T-cell (primary cell): ENCODE measurements at places on chromosomes 7 and 10. TPM values are rescaled to one million over a fixed set of nuclear protein-coding genes. Genes with fewer than 3 reads are reported as not detected.

DNA sequence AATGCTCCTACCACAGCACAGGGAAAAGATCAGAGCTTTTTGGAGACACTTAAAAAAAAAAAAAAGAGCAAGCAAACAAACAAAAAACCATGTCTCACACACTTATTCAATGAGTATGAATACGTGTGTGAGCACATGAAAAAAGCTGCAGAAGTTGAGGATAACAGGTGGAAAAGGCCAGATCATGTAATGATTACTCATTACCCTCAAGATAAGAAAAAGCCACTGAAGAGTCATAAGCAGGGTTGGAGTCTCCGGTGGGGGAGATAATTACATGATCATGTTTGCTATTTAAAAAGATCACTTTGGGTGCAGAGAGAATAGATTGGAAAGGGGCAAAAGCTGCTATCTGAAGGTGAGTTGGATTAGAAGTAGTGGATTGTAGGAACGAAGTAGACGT is 77.0 kb downstream of the POU6F2 start:
- no peaks in the 10 kb centered on the region for H3K4me1 ChIP-seq
- H3K27me3 ChIP-seq: no peaks in the 10 kb centered on the region
- H3K27ac ChIP-seq: no peak overlapping the region
- H3K36me3 ChIP-seq: no peaks in the 10 kb centered on the region
- DNase-seq: no peak

GRCh38 chr10:98790817-98791216 is 344.1 kb upstream of the HPS1 start:
- H3K36me3 ChIP-seq: no peaks in the 10 kb centered on the region
- H3K27ac ChIP-seq: no peak overlapping the region
- no peaks in the 10 kb centered on the region for H3K4me1 ChIP-seq
- no peak overlapping the region for H3K4me3 ChIP-seq
- H3K27me3 ChIP-seq: no peaks in the 10 kb centered on the region
- no peak for DNase-seq

GRCh38 chr10:62738916-62739315 is 65.6 kb upstream of the ADO start:
- no peak overlapping the region for H3K4me3 ChIP-seq
- H3K27ac ChIP-seq: no peak overlapping the region
- no peak for DNase-seq
- H3K36me3 ChIP-seq: no peaks in the 10 kb centered on the region
- peaks cover 9% of the 10 kb centered on the region for H3K4me1 ChIP-seq

GRCh38 chr10:124579011-124579399 is 117.4 kb downstream of the LHPP start:
- no peak overlapping the region for H3K27ac ChIP-seq
- H3K36me3 ChIP-seq: no peaks in the 10 kb centered on the region

GRCh38 chr7:40570223-40570622 is 435.4 kb downstream of the SUGCT start:
- no peaks in the 10 kb centered on the region for H3K4me1 ChIP-seq
- H3K36me3 ChIP-seq: no peaks in the 10 kb centered on the region
- no peak overlapping the region for H3K4me3 ChIP-seq
- no peak for DNase-seq
- no peak overlapping the region for H3K27ac ChIP-seq
- no peaks in the 10 kb centered on the region for H3K27me3 ChIP-seq

GRCh38 chr10:73469579-73469978 is 26.2 kb downstream of the PPP3CB start:
- peaks cover 65% of the 10 kb centered on the region for H3K36me3 ChIP-seq
- no peaks in the 10 kb centered on the region for H3K4me1 ChIP-seq
- no peak overlapping the region for H3K4me3 ChIP-seq
- no peak overlapping the region for H3K27ac ChIP-seq
- no peak for DNase-seq
- no peaks in the 10 kb centered on the region for H3K27me3 ChIP-seq

DNA sequence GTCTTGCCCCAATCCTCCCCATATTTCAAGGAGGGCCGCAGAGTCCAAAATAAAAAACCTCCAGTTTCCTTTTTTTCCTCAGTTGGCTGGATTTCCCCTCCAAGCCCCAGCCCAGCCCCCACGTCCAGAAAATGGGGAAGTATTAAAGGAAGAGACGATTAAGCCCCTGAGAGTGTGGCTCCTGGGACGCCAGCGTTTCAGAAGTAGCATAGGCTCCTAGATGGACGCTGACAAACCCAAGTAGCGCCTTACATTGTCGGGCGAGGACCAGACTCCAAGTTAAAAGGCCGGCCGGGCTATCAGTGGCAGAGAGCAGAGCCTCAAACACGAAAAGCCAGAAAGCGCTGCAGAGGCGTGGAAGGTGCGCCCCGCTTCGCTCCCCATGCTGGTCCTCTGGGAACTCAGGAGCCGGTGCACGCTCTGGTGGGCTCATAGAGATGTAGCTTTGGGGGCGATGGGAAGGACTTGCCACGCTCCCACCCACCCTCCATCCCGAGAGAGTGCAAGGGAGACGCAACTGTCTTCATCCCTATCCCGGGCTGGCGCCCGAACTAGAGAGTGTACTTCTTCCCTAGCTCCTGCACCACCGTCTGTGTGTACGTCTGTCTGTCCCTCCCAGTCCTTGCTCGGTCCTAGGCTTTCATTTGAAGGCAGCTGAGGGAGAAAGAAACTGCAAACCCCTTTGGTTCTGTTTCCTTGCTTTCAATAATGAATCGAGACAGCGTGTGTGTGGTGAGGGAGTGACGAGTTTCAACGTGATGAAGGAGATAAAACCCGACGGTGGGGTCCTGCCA is 6.3 kb upstream of the EMX2 start:
- no peak for DNase-seq
- H3K4me1 ChIP-seq: peaks cover 7% of the 10 kb centered on the region
- H3K36me3 ChIP-seq: no peaks in the 10 kb centered on the region
- H3K4me3 ChIP-seq: no peak overlapping the region

DNA sequence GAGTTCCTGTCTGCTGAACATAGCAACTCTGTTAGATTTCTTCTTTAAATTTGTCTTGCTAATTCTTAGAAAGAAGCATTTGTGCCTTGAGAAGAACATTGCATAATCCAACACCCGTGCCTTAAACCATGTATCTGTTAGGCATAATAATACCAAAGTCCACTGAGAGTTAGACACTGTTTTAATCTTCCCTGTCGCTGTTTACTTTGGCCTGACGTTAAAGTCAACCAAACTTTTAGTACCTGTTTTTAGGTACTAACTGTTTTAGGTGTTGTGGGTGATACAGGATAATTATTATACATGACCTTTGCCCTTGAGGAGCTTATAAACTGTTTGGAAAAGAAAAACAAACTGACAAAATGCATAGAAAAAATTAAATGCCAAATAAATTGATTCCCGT is 43.6 kb downstream of the KLHDC10 start:
- no peaks in the 10 kb centered on the region for H3K4me1 ChIP-seq
- H3K27me3 ChIP-seq: no peaks in the 10 kb centered on the region
- peaks cover 16% of the 10 kb centered on the region for H3K36me3 ChIP-seq

Gene CCDC3
- total RNA-seq: not detected

Gene ATOH7
- total RNA-seq: not detected

Gene MRC1
- not detected for total RNA-seq
